ENCODE measurements at places on chromosomes 1 and 21.
A peak's percentile ranks its signal among the peaks of the same experiment; 100 is the strongest.

DNA sequence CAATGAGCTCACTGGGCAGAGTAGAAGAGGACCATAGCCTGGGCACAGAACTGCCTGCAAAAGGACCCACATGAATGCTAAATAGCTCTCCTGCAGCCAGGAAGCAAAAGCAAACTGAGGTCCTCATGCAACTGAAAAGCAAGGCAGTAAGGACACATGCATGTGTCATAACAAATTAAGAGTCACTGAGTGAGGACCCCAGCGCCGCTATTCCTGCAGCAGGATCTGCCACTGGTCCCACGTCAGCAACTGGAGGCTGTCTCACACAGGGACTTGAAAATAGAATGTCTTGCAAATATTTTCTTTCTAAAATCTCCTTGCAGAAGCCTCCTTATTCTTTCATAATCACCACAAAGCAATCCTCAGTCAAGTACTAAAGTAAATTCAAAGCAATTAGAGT, 559.6 kb upstream of the DAB1 start:
- no peak for DNase-seq

- no peak for DNase-seq
These were observed 774.1 kb upstream of the B3GALT2 start for GRCh38 chr1:193960499-193960898.

DNA sequence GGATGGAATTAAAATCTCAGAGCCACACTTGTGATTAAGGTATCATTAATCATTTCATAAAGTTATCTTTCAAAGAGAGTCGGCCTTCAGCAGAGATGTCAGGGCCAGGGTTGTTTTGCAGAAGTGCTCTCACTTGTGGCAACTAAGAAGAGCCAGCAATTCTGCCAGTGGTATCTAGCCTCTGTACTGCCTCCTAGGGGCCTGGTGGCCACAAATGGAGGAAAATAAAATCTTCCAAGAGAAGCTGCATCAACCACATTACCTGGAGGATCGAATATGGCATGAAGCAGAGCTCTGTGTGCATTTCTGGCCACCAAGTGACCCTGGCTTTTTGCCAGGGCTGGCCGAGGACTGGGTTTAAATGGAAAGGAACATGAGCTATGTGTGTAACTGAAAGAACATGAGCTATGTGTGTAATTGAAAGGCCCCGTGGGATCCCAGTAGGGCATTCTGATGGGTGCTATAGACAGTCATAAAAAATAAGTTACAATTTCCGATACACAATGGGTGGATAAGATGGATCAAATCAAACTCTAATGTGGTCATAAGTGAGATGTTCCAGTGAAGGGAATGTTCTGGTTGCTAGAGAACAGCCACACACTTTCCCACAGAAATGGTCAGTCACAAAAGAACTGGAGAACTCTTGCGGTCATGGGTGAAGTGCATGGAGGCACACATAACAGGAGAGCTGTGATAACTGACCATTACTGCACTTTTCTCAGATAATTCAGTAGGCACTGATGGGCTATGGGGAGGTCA, 335.8 kb downstream of the CAMTA1 start:
- DNase-seq = peak; percentile 25

GRCh38 chr1:88022516-88022915, 661.6 kb upstream of the PKN2 start:
- no peak for DNase-seq

DNA sequence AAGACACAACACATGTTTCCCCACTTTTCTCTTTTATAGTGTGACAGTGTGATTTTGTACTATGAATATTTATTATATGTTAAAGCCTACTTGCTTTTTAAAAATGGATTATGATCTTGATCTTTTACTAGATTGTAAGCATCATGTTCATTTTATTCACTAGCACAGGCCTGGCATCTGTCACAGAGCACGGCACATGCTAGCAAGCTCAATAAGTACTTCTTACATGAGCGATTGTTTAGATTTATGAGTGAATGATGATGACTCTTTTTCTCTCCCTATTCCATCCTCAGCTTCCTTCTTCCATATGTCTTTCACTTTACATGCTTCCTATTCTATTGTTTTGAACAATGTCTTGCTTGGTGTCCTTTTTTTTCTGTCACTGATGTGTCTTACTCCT, 1454.1 kb downstream of the MRPL39 start:
- DNase-seq = no peak

- peak; percentile 7 for DNase-seq
These were observed 24.1 kb upstream of the LCE5A start for GRCh38 chr1:152486400-152487006.

DNA sequence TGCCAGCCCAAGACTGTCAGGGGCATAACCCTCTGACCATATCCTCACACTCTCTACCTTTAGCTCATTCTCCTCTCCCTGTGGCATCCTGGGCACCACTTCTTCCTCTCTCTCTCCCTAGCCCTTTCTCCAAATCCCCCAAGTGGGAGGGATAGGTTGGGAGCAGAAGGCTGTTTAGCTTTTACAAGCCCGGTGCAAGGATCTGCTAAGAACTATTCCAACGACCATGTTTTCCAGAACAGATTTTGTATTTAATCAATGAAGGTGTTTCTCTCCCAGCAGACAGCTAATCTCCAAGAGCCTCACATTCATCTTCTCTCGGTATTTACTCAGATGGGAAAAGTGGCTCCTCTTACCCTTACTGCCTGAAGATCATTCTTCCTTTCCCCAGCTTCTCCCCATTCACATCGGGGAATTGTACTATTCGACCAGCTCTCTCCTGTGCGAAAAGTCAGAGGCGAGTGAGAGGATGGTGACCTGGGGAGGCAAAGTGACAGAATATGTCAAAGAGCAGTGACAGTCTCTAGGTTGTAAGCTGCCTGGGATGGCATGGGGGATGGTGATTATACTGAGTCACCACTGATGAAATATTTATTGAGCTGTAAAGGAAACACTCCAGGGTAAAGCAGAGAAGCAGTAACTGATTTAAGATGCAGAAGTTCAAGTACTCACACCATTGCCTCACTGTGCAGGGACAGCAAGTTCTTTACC, 47.0 kb upstream of the RBM15 start:
- peak; percentile 58 for DNase-seq

GRCh38 chr21:18274370-18274769, 29.7 kb downstream of the CHODL start:
- DNase-seq = no peak

GRCh38 chr1:172533513-172534151, 682 bp downstream of the SUCO start:
- DNase-seq = peak; percentile 74

- DNase-seq = no peak
These were observed 940 bp upstream of the PRKCZ start for GRCh38 chr1:2049225-2049717.
